ENCODE measurements at places on chromosomes 2 and 18. TPM values are rescaled to one million over a fixed set of nuclear protein-coding genes. Genes with fewer than 3 reads are reported as not detected.

RUFY4 gene
- total RNA-seq = not detected

ATP6V1B1 gene
- 2.0 TPM for total RNA-seq

NR4A2 gene
- total RNA-seq = 2.4 TPM

RND3 gene
- 51.2 TPM for total RNA-seq

IL36A gene
- total RNA-seq = not detected

MXD1 gene
- total RNA-seq = 1.8 TPM

SOWAHC gene
- total RNA-seq = 13.5 TPM

RBM44 gene
- 0.29 TPM for total RNA-seq

CXCR4 gene
- 0.85 TPM for total RNA-seq

SLC40A1 gene
- 2.7 TPM for total RNA-seq

NGEF gene
- total RNA-seq = 12.8 TPM

PLGLB2 gene
- total RNA-seq = not detected

RGPD4 gene
- 0.11 TPM for total RNA-seq

TYW5 gene
- total RNA-seq = 5.6 TPM

HOXD13 gene
- total RNA-seq = 0.24 TPM

DCDC2C gene
- not detected for total RNA-seq

TMEM178A gene
- total RNA-seq = not detected

MYO5B gene
- 12.8 TPM for total RNA-seq

LHCGR gene
- total RNA-seq = not detected

LBX2 gene
- total RNA-seq = 2.9 TPM

EML6 gene
- 1.9 TPM for total RNA-seq

VIL1 gene
- total RNA-seq = 0.44 TPM

LYPD6B gene
- total RNA-seq = not detected

GFPT1 gene
- total RNA-seq = 23.4 TPM

GREB1L gene
- total RNA-seq = 1.6 TPM

CCDC148 gene
- 0.31 TPM for total RNA-seq

POLR1A gene
- 27.9 TPM for total RNA-seq

NT5DC4 gene
- not detected for total RNA-seq

UGT1A10 gene
- 0.18 TPM for total RNA-seq

SCYGR4 gene
- total RNA-seq = not detected

ASXL3 gene
- not detected for total RNA-seq

GPC1 gene
- 214 TPM for total RNA-seq

TUBA4B gene
- total RNA-seq = 0.33 TPM

GPR35 gene
- total RNA-seq = 1.1 TPM

L3MBTL4 gene
- not detected for total RNA-seq

EFEMP1 gene
- 40.4 TPM for total RNA-seq

SLC8A1 gene
- 0.41 TPM for total RNA-seq

VAPA gene
- 224 TPM for total RNA-seq

TYMS gene
- total RNA-seq = 192 TPM

REG3A gene
- not detected for total RNA-seq

UCN gene
- 2.0 TPM for total RNA-seq

TUBB8B gene
- not detected for total RNA-seq

RRM2 gene
- 178 TPM for total RNA-seq

ALPG gene
- total RNA-seq = 0.22 TPM
